ENCODE measurements at places on chromosomes 7 and 10.

DNA sequence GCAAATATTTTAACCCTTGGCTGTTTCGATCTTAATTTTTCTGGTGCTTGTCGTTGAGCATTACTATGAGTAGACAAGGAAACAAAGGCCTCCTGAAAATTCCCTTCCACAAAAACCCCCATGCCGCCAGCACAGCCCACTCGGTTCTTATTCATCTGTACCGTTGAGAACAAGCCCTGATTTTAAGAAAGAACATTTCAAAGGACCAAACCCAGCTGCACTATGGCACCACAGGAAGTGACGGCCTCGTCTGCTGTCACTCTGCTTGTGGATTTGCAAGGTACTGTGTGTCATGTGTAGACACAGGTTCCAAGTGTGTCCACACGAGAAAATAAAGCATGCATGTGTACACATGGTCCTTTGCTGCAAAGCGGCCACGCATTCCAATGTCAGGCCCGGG lies 285.2 kb downstream of the DNAJB6 start:
- DNase-seq: no peak

- DNase-seq: no peak
These were observed 90.1 kb downstream of the GRM3 start for GRCh38 chr7:86733783-86734182.

DNA sequence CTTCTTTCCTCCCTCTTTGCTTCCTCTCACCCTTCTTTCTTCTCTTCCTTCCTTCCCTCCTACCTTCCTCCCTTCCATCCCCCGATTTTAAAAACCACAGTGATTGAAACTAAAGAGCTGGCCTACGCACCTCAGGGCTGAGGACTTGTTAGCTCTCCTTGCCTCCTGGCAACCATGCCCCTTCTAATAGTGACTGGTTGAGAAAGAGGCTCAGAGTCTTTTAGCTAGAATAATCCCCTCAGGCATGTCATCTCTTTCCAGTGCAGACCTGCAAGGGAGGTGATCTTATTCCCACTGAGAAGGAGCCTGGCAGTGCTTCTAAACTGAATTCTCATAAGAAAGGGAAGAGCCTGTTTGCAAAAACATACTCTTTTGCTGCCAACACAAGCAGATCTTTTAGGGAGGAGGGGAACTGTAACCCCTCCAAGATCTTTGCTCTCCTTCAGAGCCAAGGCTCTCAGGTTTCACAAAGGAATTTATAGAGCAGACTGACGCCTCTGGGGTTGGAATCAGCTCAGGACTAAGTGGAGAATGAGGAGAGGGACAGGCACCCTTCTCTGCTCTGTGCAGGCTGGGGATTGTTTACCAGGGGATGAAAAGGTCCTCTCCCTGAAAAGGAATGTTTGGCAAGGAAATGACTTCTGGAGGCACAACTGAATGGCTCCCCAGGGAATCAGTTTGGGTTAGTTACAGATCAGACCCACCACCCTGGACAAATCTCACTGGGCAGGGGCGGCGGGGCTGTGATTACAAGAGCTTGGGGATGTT lies 9.4 kb upstream of the ANKRD1 start:
- no peak for DNase-seq

GRCh38 chr7:81005254-81005653 lies 86.4 kb upstream of the SEMA3C start:
- DNase-seq: no peak

DNA sequence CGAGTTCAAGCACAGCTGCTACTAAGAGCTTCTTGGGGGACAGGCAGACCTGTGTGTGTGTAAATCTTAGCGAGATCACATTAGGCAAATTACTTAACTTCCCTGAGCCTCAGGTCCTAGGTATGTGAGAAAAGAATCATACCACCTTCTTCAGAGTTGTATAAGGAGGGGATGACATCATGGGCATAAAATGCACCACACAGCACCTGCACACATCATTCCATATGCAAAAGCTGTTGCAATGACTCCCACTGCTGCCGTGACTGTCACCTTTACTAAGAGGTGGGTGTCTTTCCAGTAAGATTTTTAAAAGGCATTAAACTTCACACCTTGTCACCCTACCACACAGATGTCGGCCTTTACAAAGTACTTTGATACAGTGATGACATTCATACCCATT lies 146.0 kb downstream of the FANK1 start:
- peak; percentile 18 for DNase-seq

DNA sequence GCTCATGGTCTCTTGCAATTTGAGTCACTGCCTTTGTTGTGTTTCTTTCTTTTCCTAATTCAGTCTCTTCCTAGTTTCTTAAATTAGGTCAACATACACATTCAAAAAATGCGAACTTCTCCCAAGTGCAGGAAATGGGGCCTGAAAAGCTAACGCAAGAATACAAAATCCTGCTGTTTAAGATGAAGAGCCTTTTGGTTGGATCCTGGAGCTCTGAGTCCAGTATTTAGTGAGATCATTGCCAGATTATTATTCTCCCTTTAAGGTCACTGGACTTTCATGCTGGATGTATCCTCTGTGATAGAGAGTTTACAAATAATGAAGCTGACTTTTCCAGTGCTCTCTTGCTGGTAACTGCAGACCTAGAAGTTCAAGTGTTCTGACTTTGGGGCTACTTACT lies 401.9 kb upstream of the MKI67 start:
- DNase-seq: no peak

GRCh38 chr10:55466806-55467504 lies 665.9 kb upstream of the PCDH15 start:
- DNase-seq: no peak

GRCh38 chr10:69549959-69550358 lies 23.3 kb downstream of the NEUROG3 start:
- no peak for DNase-seq

- peak; percentile 97 for DNase-seq
These were observed 95.4 kb downstream of the ZRANB1 start for GRCh38 chr10:125037145-125037877.

DNA sequence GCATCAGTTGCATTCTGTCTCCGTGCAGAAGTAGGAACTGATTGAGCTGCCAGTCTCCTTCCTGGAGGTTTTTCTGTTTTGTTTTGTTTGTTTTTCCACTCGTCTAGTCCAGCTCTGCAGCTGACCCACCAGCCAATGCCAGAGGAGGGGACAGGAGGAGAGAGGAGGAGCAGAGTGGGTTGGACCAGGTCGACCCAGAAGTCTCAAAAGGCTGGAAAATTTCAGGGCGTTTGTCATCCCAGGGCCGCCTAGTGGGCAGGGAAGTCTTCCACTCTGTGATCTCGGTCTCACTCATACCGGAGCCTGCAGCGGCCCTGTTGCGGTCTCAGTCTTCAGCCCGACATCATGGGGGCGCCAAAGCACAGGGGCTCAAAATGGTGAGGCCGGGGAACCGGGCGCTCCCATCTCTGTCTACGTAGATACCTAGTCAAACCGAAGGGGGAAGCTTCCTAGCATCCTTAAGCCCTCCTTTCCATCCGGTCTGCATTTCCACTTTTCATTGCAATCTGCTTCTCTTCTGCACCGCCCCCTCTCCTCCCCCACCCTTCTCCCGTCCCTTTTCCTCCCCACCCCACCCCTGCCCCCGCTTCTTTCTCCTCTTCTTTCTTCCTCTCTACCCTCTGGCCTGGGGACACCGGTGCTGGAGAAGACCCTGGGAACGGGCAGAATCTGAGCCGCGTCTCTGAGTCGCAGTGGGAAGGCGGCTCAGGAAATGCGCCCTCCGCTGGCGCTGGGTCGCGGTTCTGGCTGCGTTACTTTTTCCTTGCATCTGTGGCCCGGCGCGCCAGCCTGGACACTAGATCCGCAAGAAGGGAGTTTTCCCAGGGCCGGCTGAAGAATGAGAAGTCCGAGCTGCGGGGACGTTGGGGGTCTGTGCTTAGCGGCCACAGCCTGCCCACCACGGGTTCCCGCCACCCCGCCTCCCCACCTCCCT lies 16.2 kb upstream of the PAX2 start:
- DNase-seq: no peak

GRCh38 chr10:61804414-61804813 lies 97.1 kb upstream of the ARID5B start:
- no peak for DNase-seq

DNA sequence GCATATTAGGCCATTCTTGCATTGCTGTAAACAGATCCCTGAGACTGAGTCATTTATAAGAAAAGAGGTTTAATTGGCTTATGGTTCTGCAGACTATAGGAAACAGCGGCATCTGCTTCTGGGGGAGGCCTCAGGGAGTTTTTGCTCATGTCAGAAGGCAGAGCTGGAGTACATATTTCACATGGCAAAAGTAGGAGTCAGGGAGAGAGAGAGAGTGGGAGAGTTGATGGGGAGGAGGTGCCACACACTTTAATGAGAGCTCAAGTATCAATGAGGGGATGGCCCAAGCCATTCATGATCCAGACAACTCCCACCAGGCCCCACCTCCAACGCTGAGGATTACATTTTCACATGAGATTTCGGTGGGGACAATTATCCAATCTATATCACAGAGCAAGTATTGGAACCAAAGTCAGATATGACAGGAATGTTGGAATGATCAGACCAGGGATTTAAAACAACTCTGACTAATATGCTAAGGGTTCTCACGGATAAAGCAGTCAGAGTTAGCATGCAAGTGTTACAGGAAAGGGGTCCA lies 795.3 kb upstream of the CELF2 start:
- DNase-seq: no peak

- no peak for DNase-seq
These were observed 309.4 kb downstream of the AUTS2 start for GRCh38 chr7:69907720-69908119.

GRCh38 chr7:81516898-81517297 lies 252.9 kb downstream of the HGF start:
- DNase-seq: no peak

- no peak for DNase-seq
These were observed 56.6 kb downstream of the MKLN1 start for GRCh38 chr7:131384286-131384635.
